ENCODE measurements at places on chromosomes 16 and 17.

DNA sequence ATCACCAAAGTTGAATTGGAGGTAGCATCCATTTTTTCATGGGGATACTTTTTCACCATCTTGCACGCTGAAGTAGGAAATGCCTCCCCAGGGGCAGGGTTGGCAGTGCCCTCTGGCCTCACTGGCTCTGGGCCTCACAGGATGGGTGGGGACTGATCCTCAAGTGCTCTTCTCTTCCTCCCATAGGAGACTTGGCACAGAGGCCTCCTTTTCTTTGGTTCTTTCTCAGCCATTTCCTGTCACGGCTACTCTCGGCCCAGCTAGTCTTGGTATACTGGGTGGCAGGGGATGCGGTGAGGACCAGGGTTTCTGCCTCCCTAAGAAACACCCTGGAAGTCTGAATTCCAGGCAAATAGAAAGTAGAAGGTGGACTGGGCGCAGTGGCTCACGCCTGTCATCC lies 58.2 kb downstream of the PECAM1 start:
- DNase-seq, result no peak

GRCh38 chr16:11198828-11199227 lies 57.2 kb downstream of the SOCS1 start:
- DNase-seq, result no peak

DNA sequence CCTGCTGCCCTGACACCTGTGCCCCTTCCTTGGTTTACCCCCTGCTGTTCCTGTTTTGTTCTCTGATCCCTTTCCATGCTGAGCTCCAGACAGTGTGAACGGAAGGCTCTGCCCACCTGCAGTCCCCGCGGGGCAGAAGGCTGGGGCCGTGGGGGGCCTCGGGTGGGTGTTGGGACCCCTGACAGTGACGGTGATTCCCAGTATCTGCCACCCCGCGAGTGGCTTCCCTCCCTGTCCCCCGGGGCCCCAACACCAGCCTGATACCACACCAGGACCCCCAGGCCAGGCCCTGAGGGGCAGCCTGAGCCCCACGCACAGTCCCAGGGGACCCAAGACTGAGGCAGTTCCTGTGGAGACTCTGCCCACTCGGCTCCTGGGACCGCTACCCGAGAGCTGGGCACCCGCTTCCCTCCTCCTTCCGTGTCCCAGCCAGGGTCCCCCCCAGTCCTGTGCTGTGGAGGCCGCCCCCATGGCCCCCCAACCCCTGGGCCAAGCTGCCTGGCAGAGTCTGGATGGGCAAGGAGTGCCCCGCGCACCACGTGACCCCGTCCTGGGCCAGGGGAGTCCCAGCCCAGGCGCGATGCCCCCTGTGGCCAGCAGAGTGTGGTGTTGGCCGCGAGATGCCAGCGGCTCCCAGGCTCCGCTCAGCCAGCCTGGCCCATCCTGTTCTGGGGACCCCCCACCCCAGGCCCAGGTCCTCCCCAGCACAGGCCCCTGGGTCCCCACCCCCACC lies 10.0 kb upstream of the C1QTNF8 start:
- peak; percentile 78 for DNase-seq

- no peak for DNase-seq
Observed at GRCh38 chr17:62078009-62078408, 12.9 kb upstream of the MED13 start.

DNA sequence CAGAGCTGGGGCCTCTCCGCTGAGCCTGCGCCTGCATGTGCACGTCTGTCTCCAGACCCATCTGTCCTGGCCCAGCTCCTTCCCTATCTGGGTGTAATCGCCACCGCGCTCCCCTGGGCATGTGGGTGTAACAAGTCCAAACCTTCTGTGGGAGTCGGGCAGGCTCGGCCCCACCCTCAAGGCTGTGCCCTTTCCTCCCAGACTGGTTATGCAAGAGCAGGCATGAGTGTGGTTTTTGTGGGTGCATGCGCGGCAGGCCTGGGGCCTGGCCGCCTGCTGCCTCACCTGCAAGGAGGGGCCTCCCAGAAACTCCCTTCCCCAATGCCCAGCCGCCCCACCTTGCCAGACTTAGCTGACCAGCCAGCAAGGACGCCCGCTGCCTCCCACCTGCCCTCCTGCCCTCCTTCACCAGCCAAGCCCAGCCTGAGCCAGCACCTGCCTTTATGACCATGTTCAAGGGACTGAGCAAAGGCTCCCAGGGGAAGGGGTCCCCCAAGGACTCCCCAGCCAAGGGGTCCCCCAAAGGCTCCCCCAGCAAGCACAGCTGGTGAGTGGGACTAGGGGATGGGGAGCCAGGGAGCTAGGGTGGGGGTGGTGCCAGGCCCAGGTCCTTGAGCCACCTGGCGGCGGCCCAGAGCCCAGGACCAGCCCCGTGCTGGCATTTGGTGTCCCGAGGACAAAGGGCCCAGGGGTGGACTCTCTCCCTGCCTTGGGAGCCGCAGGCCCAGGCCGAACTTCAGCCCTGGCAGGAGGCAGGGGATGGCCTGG lies at the start of gene EVPLL:
Gene EVPLL (plus strand): TSS at position 342 of the 768 bp plus-strand sequence. CDS start 3,160 bp downstream, outside the sequence.
- no peak for DNase-seq

DNA sequence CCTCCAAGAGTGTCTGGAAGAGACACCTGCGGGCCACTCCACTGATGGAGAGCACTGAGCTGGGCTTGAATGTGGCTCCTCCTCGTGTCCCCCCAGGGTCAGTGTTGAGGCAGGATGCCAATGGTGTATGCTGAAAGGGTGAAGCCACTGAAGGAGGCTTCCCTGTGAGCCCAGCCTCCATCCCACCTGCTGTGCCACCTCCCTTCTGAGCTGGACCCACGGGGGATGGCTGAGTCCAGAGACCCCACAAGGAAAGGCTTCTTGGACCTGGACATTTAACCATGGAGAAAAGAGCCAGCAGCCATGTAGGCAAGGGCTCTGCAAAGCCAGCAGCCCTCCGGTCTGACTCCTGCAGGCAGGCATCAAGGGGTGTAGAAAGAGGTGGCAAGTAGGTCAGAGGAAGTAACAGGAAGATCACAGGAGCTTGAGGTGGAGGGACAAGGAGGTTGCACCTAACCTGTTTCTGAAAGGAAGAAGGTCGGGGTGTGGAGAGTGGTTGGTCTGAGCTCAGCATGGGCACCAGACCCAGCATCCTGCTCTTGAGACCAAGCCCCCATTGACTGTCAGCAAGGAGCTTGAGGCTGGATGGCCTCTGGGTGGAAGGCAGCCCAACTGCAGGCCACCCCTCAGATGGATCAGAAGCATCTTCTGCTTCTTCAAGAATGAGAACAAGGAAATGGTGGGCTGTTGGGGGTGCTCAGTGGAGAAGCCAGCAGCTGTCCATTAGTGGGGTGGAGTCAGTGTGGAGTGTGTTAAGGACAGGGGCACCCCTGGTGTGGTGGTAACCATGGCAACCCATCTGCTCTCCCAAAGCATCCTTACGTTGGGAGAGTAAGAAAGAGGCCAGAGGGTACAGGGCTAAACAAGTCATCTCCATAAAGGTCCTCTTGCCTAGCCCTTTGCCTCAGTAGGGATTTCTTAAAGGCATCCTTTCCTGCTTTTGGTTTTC lies 80.7 kb downstream of the PLD6 start:
- DNase-seq, result no peak

GRCh38 chr17:3963237-3964201 lies 718 bp downstream of the ATP2A3 start:
- peak; percentile 75 for DNase-seq

DNA sequence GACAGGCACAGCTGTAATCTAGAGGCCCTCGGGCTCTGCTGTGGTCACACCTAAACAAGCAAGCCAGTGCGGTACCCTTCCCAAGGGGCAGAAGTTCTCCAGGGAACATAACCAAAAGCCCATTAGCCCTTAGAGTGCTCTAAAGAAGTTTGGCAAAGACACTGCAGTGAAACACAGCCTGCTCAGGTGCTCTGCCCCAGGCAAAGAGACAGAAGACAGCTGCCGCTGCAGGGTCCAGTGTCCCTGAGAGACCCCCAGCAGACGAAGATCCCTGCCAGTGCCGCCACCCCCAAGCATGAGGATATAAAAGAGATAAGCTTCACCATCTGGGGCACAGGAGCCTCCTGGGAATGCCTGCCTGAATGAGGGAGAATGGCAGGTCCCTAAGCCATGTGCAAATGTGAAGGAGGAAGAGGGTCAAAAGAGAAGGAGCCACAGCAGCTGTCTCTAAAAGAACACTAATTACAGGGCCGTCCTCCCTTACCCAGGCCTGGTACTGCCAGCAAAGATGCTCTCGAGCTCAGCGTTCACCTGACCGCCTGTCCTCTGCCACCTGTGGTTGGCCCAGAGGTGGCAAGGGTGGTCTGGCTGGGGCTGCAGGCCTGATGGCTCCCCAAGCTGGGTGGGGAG lies 29.7 kb downstream of the CUEDC1 start:
- DNase-seq, result no peak

- DNase-seq, result peak; percentile 61
Observed at GRCh38 chr17:74842599-74843351, 16.9 kb downstream of the GRIN2C start.

- no peak for DNase-seq
Observed at GRCh38 chr17:79949656-79950209, 85.9 kb downstream of the TBC1D16 start.

DNA sequence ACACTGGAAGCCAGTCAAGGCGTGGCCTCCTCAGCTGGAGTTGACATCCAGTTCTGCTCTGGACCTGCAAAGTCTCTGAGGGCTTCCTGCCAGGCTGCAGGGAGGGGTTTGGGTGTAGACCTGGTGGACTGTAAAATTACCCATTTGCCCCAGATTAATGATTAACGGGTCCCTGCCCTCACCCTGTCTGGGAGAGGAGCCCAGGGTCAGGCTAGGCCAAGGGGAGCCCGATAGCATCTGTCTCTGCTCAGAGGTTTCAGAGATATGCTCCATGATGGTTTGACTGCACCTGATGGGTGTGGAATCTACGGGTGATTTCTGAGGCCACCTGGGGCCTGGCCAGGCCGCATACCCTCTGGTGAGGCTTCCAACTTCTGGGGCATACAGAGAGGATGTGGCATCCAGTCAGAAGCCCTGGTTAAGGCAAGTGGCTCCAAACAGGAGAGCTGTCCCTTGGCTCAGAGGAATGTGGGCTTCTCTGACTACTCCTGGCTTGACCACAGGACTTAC lies 11.2 kb downstream of the PPY start:
- no peak for DNase-seq

- peak; percentile 95 for DNase-seq
Observed at GRCh38 chr16:711548-712320, 3.2 kb upstream of the METRN start.

- DNase-seq, result no peak
Observed at GRCh38 chr17:79792341-79792871, 4.5 kb downstream of the CBX8 start.

DNA sequence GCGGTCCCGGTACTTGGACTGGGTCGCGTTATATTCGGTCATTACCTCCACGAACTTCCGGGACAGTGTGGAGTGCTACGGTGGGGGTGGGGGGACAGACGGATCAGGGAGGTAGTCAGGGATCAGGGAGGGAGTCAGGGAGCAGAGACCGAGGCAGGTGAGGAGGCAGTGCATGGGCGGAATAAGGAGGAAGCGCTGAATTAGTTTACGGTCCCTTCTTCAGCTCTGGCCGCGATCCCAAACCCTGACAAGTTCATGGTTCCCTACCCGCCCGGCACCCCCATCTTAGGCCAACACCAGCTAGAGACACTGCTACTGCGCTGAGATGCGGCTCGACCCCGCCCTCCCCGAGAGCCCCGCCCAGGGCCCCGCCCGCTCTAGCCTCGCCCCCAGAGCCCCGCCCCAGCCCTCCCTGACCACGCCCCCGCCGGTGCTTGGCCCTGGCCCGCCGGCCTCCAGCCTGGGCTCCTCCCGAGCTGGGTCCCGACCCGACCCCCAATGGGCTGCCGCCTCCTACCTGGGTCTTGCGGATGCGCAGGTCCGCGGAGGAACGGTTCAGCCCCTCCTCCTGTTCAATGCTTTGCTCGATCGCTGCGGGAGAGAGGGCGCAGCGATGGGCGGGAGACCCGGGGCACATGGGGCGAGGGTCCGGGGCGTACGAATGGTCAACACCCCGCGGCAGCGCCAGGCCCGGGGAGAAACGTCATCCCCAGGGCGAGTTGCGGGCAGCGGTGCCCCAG lies 12.1 kb downstream of the HSD3B7 start:
- DNase-seq, result peak; percentile 91

- no peak for DNase-seq
Observed at GRCh38 chr16:22073350-22073749, 19.0 kb upstream of the VWA3A start.

- no peak for DNase-seq
Observed at GRCh38 chr16:3832668-3833067, 47.8 kb downstream of the CREBBP start.

GRCh38 chr16:13780406-13781168 lies 139.4 kb upstream of the ERCC4 start:
- no peak for DNase-seq

GRCh38 chr16:87047221-87048037 lies 269.8 kb downstream of the C16orf95 start:
- no peak for DNase-seq

DNA sequence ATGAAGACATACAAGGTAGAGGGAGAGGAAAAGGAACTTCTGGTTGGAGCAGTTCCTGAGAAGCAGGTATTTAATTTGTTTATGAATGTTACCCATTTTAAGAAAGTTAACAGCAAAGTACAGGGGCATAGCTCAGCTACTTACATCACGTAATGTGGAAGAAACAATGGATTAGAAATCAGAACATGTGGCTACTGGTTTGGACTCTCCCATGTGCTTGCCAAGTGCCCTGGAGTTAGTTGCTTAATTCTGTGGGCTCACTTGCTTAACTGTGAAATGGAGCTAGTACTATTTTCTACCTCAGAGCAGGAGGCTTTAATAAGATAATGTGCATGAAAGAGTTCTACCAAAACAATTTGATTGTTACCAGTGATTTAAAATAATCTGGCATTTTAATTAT lies 27.3 kb downstream of the RSPRY1 start:
- no peak for DNase-seq

DNA sequence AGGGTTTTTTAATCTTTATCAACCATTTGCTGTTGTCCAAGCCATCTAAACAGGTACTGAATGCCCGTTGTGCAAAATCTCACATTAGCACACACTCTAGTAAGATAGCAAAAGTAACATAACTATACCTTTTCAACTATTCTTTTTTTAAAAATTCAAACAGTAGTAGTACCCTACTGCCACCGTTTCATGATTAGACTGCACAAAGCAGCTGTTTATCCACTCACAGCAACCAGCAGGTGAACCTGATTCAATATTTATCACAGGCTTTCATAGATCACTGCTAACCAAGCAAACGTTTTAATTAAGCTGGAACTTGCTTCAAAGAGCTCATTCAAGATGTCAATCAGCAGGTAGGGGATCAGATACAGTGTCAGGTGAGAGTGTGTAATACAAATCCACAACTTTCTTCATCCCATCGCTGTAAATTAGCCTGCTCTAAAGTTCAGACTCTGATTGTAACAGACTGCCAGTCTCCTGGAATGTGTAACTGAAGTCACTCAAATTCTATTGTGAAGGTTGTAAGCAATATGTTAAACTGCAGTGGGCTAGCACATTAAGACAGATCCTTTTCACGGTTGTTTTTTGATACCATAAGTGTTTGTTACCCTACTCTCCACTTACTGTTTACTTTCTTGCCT lies 47.3 kb downstream of the BRIP1 start:
- DNase-seq, result no peak

Measured in activated CD8-positive, alpha-beta memory T cell treated with anti-CD3 and anti-CD28 coated beads, Interleukin-2, amount 50 U/mL, for 48 hours (primary cell).